ENCODE measurements at places on chromosomes 13 and 19.
A peak's percentile ranks its signal among the peaks of the same experiment; 100 is the strongest.

GRCh38 chr19:13220847-13221246 is 70.6 kb downstream of the IER2 start:
- peak; percentile 36 for DNase-seq

GRCh38 chr19:18898081-18898606 is 2.2 kb upstream of the CERS1 start:
- DNase-seq: no peak

GRCh38 chr19:49890349-49891311 is 6.1 kb downstream of the IL4I1 start:
- DNase-seq: no peak

DNA sequence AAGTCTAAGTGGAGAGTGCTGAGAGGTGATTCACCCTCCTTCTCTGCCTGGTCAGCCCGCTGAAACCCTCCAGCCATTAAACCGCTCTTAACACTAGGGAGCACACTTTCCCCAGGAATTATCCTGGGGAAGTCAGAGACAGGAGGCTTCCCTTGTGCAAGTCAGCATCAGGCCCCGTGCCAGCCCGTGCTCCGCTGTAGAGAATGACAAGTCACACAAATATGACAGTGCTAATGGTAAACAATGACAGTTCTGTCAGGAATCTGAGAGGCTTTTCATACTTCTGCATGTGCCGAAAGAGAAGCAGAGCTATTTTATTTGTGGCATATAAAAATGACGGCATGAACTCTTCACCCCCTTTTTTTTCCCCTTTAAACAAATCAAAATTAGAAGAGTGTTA is 816.9 kb upstream of the SLC10A2 start:
- DNase-seq: peak; percentile 40

- no peak for DNase-seq
These were observed 155.2 kb downstream of the GPC5 start for GRCh38 chr13:91553584-91553983.

GRCh38 chr19:19447536-19448237 is 42.2 kb downstream of the GATAD2A start:
- peak; percentile 31 for DNase-seq

GRCh38 chr19:29667387-29667783 is 2.1 kb downstream of the PLEKHF1 start:
- DNase-seq: no peak

All from NB4 (cell line).